ENCODE measurements at places on chromosomes 6 and 20.

DNA sequence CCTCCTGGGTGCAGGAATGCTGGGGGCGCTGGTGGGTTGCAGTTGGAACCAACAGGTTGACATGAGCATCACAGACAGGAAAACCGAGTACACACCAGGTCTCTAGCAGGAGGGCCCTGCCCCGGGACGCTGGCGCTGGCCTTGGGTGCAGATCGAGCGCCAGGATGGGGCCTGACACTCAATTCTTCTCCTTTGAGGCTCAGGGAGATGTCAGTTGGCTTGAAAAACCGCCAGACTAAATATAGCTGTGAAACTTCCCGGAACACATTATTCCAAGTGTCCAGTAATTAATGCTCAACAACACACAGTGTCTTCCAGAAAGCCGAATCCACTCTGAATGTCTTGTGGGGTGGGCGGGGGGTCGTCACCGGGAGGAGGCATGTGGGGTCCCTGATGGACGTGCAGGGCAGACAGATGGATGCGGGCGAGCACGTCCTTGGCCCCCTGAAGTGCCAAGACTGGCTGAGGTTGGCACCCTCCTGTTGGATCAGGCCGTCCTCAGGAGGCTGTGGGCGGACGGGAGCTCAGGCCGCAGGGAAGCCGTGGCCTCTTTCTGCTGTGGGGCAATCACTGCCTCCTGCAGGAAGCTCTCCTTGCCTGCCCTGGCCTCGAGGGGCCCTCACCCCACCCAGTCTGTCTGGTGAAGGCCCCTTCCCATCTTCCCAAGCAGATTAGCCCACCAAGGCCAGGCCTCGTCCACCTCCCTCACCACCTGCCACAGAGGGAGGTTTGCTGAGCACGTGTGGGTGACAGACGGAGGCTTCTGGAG, 19.4 kb upstream of the GATA5 start:
- DNase-seq: no peak

DNA sequence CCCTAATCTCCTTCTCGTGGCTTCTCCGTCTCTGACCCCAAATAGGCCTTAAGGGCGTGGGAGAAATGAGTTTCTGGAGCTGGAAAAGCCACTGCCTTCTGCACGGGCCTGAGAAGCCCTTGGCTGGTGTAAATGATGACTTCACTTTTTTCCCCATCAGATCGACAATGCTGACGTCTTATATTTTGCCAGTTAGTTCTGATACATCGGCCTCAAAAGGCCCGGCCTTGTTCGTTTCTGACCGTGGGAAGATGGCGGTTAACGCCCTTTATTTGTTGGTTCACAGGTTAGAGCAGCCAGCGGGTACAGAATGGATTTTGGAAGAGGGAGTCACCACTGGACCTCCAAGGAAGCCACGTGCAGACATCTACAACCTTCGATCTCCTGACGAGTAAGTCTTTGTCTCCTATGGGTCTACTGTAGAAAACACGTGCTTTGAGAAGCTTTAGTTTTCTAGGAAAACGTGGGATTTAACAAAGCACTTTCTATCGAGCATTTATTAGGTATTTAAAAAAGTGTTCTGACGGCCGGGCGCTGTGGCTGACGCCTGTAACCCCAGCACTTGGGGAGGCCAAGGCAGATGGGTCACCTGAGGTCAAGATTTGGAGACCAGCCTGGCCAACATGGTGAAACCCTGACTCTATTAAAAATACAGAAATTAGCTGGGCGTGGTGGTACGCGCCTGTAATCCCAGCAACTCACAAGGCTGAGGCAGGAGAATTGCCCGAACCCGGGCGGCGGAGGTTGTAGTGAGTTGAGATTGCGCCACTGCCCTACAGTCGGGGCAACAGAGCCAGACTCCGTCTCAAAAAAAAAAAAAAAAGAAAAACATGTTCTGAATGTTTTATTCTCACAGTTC, 1.2 kb upstream of the ZNFX1 start:
- DNase-seq: no peak

GRCh38 chr20:20711413-20711812, 1.0 kb downstream of the RALGAPA2 start:
- no peak for DNase-seq

DNA sequence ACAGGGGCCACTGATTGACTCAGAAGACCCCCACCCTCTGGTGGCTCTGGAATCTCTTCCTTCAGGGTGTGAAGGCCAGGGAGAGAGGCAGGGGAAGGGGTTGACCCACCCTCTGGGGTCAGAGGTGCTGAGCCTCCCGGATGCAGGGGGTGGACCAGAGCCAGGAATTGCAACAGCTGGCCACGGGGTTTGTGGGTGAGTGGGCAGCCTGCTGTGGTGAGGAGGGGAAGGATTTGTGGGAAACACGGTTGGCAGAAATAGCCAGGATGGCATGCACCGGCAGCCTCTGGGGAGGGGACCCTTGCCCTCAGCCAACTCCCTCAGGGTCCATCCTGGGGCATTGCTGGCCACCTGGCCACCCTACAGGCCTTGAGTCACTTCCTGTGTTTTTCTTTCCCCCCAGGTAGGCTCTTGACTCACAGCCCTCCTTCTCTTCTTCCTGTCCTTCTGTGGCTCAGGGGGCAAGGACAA, 92.8 kb downstream of the MRPL14 start:
- DNase-seq: no peak

- DNase-seq: peak; percentile 21
Measured at GRCh38 chr6:167565884-167566599, 241.2 kb downstream of the TTLL2 start.

- DNase-seq: no peak
Measured at GRCh38 chr6:42411406-42411805, 40.3 kb downstream of the TRERF1 start.

GRCh38 chr6:35294308-35294945, 3.2 kb upstream of the DEF6 start:
- DNase-seq: peak; percentile 21

- no peak for DNase-seq
Measured at GRCh38 chr20:5508044-5508443, 191.3 kb upstream of the PROKR2 start.

All from neuronal stem cell (in vitro differentiated cells).